ENCODE measurements at places on chromosomes 16 and 17.

DNA sequence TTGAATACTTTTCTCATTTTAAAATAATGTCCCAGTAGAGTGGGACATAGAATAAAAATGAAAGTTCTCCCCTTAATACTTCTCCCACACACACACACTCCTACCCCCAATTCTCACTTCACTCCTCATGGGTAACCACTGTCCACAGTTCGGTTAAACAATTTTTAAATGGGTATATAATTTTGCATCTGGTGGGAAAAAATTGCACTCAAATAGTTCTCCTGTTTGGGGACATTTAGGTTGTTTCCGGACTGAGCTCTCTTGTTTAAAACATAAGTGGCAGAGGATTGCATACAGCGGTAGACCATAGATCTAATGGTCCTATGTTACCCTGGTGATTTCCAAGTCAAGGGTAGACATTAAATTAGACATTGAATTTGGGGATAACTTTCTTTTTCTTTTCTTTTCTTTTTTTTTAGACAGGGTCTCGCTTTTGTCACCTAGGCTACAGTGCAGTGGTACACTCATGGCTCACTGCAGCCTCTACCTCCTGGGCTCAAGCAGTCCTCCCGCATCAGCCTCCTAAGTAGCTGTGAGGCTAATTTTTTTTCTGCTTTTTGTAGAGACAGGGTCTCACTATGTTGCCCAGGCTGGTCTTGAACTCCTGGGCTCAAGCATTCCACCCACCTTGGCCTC lies 138.3 kb downstream of the SOCS1 start:
- no peak for DNase-seq

DNA sequence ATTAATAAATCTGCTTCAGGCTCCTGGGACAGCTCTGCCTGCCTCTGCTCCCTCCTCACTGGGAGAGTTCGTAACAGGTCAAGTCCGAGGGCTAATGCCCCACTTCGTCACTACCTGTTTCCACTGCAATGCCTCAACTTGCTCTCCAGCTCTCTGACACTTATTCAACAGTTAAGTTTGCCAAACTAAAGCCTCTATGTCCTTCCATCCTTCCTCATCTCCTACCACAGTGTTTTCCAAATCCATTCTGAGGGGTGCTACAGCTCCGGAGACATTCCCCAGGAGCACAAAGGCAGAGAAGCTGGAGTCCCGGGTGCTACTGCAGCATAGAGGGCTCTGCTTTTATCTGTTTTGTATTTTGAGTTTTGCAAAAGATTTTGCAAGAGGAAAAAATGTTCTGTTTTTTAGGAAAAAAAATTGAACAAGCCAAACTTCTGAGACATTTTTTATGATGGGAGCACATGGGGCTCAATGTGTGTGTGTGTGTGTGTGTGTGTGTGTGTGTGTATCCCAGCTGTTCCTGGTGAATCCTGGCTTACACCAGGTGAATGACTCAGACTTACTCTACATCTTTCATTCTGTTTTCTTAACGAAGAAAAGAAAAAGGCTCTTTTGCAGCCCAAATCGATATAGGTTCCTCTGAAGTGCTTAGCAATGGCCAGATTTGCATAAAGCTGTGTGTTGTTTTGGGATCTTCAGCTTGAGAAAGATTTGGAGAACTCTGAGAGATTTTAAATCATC lies 46.1 kb upstream of the MYOCD start:
- no peak for DNase-seq

GRCh38 chr16:19375561-19376158 lies 42.0 kb upstream of the TMC5 start:
- DNase-seq, result peak; percentile 1

DNA sequence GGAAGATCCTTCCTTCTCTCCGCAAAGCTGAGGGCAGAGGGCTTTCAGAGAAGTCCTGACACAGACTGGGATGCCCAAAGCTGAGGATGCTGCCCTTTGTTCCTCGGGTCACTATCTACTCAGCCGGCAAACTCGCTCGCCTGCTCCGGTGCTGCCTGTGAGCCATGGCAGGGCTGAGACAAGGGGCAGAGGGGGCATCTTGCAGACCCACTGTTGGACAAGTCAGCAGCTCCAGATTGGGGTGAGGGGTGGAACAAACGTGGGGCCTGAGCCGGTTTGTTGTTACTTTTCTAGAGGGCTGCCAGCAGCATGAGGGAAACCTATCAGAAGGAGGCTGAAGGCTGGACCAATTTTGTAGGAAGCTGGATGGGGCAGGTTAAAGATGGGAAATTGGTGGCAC lies 47.1 kb upstream of the PIK3R6 start:
- no peak for DNase-seq

GRCh38 chr16:86379505-86379846 lies 130.9 kb upstream of the FOXF1 start:
- no peak for DNase-seq

DNA sequence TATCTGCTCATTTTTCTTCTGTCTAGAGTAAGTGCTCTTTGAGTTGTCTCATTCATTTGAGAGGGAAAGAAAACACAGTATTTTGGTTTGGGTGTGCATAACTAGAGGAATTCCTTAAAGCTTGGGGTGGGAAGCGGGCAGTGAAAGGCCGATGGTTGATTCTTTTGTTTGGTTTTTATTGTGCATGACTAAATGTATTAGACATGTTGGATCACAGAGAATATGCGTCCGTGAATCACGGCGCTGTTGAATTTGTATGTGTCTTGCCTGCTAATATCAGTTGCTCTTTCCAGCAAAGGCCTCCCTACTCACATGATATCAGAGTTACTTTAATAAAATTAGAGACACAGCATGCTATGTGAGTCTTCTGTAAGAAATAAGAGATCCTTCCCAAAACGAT lies 180.0 kb downstream of the CHD9NB start:
- no peak for DNase-seq

- DNase-seq, result no peak
Measured at GRCh38 chr16:10067835-10068234, 114.4 kb downstream of the GRIN2A start.

GRCh38 chr17:64092952-64093451 lies 36.9 kb downstream of the ERN1 start:
- DNase-seq, result no peak

DNA sequence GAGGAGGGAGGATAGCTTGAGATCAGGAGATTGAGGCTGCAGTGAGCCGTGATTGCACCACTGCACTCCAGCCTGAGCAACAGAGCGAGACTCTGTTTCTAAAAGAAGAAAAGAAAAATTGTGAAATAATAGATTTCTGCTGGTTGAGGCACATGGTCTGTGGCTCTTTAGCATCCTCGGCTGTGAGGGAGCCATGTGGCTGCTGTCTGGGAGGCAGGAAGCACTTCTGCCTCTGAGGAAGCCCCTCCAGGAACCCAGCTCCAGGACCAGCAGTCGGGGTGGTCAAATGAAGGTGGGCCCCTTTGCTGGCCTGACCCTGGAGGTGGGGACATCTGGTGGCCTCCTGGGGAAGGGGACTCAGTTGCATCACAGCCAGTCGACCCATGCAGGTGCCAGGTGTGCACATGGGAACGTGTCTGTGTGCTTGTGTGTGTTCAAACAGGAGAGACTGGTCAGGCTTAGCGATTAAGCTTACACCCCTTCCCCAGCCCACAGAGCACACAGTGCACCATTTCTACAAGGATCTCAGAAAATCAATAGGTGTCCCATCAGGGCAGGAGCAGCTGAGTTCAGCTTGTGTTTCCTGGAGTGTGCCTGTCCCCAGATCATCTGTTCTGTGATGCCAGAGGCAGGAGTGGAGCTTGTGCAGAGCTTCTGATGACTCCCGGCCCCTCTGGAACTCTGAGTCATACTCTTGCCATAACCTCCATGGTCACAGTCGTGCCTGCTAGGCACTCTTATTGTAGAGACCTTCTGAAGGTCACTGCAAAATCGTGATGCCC lies 24.3 kb upstream of the MGAT5B start:
- no peak for DNase-seq

DNA sequence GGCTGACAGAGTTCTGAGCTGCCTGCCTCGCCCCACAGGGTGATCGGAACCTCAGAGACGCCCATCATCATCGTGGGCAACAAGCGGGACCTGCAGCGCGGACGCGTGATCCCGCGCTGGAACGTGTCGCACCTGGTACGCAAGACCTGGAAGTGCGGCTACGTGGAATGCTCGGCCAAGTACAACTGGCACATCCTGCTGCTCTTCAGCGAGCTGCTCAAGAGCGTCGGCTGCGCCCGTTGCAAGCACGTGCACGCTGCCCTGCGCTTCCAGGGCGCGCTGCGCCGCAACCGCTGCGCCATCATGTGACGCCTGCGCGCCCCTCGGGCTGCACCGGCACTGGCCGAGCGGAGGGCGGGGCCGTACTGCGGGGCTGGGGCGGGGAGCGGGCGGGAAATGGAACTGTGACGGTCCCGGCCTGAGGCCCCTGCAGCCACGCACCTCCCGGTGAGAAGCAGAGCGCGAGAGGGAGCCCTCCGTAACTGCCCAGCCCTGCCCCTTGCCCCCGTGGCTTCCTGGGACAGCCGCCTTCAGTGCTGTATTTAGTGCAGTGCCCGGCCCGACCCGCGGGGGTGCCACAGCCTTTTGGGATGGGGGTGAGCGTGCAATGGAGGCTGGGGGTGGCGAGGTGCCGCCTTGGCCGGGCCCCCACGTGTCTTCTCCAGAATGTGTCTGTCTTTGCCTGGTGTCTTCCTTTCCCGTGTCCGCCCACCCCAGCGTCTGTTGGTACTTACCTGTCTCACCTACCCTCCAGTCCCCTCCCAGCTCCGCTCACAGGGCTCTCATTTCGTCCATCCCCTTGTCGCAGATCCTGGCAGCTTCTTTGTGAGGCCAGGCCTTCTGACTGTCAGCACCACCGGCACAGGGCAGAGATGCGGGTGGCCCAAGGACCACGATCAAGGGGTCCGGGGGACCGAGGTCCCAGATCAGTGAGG lies 9.8 kb downstream of the RASL10B start:
- no peak for DNase-seq

DNA sequence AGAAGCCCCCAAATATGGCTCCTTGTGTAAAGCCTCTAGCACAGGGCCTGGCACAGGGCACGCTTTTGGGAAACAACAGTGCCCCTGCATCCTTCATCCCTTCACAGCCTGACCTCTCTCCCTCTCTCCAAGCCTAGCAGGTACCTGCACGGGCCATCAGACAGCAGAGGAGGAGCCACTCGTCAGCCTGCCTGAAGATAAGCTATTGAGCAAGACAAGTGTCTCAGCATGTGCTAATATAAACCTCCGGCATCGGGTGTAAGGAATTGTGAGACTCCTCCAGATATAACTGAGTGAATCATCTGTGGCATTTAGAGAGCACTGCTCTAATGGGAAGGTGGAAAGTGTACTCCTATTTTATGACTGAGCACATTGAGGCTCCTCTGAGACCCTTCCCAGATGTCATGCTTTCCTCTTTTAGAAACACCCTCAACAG lies 38.3 kb downstream of the TBX4 start:
- DNase-seq, result peak; percentile 70

DNA sequence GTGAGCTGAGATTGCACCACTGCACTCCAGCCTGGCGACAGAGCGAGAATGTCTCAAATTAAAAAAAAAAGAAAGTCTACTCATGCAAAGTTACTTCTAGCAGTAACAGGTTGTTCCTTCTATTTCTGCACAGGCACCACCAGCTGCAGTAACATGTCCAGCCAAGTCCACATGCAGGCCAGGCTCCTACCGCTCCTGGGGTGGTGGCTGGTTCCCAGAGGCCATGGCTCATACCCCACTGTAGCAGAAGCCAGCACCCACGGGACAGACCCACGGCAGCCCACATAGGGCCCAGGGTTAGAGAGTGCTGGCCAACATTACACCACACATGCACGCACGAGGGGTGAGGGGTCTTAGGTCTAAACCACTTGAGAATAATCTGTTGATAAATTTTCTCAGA lies 26.7 kb upstream of the TRAP1 start:
- DNase-seq, result no peak

DNA sequence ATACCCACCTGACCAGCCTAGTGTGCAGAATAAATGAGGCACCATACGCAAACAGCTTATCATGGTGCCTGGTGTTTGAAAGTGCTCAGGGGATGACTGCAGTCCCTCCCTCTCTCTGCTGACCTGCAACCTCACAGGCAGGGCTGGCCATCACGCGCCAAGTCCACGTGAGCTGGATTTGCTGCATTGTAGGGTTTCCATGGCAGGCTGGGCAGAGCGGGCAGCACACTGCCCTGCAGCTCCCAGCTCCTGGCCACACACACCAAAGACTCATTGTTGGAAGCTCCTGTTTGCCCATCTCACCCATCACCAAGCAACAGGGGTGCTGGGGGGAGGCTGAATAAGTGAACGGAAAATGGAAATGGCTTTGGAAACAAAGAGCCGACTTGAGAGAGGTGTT lies 81.8 kb downstream of the IRX3 start:
- DNase-seq, result no peak

GRCh38 chr16:78386557-78387324 lies 287.3 kb downstream of the WWOX start:
- no peak for DNase-seq

- no peak for DNase-seq
Measured at GRCh38 chr17:61155590-61156237, 243.9 kb upstream of the TBX2 start.

- DNase-seq, result peak; percentile 19
Measured at GRCh38 chr17:67824735-67825626, at the start of gene BPTF. Gene BPTF (plus strand): TSS chr17:67825503. CDS start chr17:67825725, 222 bp downstream.

GRCh38 chr17:62628831-62629555 lies 1.5 kb downstream of the MRC2 start:
- no peak for DNase-seq

DNA sequence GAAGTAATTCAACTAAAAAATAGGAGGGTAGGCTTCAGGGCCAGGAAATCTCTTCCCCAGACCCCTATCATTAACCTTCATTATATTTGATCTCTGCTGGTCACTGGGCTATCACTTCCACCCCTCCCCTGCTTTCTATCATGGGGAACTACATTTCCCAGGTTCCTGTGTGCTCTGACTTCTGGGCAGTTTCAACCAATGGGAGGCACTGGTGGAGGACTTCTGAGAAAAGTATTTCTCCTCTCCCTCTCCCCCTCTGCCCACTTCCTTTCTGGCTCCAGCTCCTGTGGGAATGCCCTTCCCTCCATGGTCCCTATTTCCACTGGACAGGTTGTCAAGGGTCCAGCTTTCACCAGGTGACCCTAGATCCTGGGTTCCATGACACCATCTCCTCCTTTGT lies 364.4 kb downstream of the C16orf95 start:
- no peak for DNase-seq

DNA sequence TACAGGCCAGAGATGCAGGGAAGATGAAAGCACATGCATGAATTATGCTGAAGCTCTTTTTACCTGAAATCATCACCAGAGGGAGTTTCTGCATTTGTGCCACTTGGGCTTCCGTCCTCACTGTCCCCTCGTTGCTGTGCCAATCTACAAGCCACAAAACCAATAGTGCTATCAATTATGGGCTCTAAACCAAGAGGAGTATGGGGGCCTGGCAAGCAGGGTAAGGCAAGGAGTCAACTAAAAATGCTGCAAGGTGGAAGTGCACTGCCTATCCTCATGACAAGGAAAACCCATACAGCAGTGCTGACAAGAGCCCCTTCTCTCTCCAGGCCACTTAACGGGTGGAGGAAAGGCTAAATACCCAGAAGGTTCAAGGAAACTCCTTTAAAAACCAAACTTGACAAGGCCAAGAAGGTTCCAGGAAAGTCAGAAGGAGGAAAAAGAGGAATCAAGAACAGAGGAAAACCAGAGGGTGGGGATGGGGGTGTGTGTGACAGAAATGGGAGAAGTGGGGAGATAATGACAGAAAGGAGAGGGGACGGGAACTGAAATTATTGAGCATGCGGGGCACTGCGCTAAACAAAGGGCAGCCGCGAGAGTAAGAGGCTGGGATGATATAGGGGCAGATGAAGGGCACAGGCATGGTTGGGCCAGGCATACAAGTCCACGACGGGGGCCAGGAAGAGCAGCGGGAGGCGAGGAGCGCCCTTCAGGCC lies 674 bp downstream of the C17orf75 start:
- no peak for DNase-seq

GRCh38 chr16:56849690-56850680 lies 15.0 kb upstream of the SLC12A3 start:
- no peak for DNase-seq
